ENCODE measurements at places on chromosomes 13 and 19.

- no peak for DNase-seq
Measured at GRCh38 chr13:44365008-44365407, 8.6 kb upstream of the SERP2 start.

DNA sequence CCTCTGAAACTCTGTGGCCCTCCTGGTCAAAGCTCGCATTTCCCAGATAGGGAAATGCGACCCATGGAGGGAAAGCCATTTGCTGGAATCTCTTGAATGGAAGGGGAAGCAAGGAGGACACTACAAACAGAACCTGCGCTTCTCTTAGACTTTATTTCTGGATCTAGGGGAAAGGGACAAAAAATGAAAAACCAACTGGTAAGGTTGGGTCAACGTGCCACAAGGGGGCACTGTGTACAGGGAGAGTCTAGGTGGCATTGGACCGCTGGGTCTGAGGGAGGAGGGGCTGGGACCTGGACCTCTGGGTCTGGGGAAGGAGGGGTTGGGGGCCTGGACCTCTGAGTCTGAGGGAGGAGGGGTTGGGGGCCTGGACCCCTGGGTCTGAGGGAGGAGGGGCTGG is 5.0 kb downstream of the KLK4 start:
- DNase-seq, result no peak

- no peak for DNase-seq
Measured at GRCh38 chr13:67632590-67632989, 402.5 kb upstream of the PCDH9 start.

GRCh38 chr19:29675120-29675649 is 9.9 kb downstream of the PLEKHF1 start:
- no peak for DNase-seq

- no peak for DNase-seq
Measured at GRCh38 chr13:81133066-81133465, 792.1 kb upstream of the SPRY2 start.

DNA sequence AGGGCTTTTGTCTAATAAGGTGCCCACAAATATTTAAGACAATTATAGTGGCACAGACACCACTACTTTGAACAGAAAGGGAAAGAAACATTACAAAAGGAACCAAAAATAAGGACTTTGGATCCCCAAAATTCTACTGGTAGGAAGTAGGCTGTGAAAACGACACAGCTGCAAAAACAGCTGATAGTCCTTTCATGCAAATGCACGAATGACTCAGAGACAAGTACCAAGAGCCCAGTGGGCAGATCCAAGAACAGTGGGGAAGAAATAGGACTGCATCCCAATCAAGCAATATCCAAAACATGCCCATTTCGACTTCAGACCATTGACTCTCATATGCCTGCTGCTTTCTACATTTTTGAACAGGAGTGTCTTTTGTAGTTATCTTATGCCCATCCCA is 269.4 kb upstream of the NBEA start:
- no peak for DNase-seq

DNA sequence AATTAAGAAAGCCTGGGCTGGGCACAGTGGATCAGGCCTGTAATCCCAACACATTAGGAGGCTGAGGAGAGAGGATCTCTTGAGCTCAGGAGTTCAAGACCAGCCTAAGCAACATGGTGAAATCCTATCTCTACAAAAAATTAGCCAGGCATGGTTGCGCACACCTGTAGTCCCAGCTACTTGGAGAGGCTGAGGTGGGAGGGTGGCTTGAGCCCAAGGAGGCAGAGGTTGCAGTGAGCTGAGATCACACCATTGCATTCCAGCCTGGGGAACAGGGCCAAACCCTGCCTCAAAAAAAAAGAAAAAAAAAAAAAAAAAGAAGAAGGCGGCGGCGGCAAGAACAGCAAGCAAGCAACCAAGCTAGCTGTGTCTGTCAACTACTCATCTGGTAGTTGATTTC is 26.7 kb downstream of the TSC22D1 start:
- DNase-seq, result no peak

- DNase-seq, result no peak
Measured at GRCh38 chr13:53856573-53857195, 828.1 kb downstream of the OLFM4 start.

DNA sequence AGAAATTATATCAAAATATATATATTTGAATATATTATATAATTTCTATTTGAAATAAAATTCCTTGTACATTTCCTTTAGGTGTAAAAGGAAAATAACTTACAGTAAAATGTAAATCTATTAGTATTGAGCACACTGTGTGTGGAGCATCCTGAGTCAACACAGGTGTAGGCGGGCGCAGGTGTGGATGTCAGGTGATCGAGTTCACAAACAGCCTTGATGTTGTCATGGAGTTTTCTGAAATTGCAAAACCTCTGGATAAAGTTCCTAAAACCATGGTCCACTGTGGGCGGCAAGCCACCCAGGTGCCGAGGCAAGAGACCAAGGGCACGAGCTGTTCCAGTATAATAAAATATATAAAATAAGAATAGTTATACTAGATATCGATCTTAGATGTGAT is 27.7 kb upstream of the MCF2L start:
- DNase-seq, result no peak

DNA sequence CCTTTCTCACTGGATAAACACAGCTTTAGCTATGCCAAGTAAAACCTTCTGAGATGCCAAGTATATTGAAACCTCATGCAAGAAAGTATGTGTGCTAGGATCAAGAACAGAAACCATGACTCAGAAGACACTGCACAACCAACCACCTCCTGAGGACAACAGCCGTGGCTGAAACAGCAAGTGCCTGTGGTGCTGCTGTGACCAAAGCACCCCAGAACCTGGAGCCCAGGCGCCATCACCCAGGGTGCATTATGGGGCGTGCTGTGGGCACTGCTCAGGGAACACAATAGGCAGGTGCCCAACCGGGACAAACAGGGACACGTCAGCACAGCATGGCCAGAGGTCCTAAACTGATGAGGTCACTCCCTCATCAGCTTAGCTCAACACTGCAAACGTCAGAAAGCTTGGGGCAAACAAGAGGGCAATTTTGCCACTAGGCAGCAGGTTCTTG is 101.3 kb upstream of the SLC15A1 start:
- DNase-seq, result no peak

- DNase-seq, result no peak
Measured at GRCh38 chr13:111410232-111411021, 90.0 kb downstream of the TEX29 start.

GRCh38 chr13:39119422-39119821 is 81.2 kb downstream of the NHLRC3 start:
- DNase-seq, result no peak

DNA sequence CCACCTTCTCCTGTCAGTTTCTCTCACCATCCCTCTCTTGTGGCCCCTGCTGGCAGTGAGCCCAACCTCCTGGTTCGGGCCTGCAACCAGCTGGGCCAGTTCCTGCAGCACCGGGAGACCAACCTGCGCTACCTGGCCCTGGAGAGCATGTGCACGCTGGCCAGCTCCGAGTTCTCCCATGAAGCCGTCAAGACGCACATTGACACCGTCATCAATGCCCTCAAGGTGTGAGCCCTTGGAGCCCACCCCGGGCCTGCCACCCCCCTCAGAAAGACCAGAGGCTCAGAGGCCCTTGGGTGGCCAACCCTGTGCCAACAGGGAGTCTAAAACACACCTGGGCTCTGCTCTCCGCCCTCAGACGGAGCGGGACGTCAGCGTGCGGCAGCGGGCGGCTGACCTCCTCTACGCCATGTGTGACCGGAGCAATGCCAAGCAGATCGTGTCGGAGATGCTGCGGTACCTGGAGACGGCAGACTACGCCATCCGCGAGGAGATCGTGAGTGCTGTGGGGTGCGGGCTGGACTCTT is 13.8 kb downstream of the FUZ start:
- DNase-seq, result no peak

GRCh38 chr19:21134934-21135366 is 6.9 kb upstream of the ZNF431 start:
- no peak for DNase-seq

DNA sequence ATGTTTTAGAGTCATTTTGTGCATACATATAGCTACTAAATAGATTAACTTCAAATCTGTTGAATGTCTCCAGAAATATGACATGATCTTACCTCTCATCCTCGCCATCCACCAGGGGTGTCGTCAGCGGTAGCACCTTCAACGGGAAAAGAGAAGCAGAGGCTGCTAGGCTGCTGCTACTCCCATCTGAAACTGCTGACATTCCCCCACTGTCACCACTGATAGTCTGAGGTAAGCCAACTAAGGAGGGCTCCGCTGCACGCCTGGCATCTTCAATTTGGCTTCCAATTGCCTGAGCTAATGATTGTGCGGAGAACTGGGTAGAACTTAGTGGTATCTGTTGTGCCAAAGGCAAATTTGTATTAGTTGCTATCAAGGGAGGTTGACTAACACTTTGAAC is 3.1 kb downstream of the TSC22D1 start:
- no peak for DNase-seq

- peak; percentile 62 for DNase-seq
Measured at GRCh38 chr19:50358483-50359327, 6.7 kb downstream of the NAPSA start.

DNA sequence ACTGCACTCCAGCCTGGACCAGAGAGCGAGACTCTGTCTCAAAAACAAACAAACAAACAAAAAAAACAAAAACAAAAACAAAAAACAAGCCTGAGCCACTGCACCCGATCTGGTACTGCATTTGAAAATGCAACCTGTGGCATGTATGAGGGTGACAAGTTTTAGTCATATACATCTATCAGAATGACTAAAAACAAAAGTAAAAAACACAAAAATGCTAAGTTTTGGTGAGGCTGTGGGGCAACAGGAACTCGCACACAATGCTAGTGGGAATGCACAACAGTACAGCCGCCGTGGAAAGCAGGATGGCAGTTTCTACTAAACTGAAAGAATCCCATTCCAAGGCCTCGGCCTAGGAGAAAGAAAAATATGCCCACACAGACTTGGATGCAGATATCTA is 7.8 kb downstream of the EBPL start:
- no peak for DNase-seq

- DNase-seq, result no peak
Measured at GRCh38 chr13:52366291-52366690, 39.7 kb downstream of the THSD1 start.

- DNase-seq, result no peak
Measured at GRCh38 chr13:76826527-76826926, 59.7 kb downstream of the KCTD12 start.

DNA sequence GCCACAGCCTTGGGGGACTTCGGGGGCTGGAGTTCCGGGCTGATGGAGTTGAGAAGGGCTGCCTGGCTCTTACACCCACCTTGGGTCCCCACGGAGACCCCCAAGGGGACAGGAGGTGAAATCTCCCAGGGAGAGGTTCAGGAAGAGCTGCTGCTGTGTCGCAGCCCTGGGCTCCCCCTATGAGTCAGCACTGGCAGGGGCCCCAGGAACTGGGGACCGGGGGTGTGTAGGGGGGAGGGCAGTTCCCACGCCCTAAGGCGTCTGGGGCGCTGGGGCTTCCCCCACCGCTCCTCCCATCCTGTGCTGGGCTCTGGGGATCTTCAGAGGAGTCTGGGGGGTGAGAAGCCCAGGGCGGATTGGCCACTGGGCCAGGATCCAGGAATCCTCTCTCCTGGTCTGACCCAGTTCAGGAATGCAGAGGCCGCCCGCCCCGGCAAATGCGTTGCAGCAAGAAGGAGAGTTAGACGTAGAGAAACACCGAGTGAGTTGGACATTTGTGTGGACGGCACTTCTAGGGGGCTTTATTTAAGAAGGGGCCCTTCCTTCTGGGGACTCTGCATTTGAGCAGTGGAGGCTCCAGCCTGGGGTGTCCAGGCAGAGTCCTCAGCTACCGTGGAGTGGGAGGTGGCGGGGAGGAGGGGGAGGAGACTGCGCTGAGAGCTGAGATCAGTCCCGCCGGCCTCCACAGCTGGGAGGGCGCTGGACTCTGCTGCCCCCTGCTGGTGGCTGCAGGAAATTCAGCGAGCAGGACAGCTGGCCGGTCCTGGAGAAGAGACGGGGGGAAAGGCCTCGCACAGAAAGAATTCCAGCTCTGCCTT is 15.0 kb upstream of the NANOS3 start:
- peak; percentile 89 for DNase-seq

DNA sequence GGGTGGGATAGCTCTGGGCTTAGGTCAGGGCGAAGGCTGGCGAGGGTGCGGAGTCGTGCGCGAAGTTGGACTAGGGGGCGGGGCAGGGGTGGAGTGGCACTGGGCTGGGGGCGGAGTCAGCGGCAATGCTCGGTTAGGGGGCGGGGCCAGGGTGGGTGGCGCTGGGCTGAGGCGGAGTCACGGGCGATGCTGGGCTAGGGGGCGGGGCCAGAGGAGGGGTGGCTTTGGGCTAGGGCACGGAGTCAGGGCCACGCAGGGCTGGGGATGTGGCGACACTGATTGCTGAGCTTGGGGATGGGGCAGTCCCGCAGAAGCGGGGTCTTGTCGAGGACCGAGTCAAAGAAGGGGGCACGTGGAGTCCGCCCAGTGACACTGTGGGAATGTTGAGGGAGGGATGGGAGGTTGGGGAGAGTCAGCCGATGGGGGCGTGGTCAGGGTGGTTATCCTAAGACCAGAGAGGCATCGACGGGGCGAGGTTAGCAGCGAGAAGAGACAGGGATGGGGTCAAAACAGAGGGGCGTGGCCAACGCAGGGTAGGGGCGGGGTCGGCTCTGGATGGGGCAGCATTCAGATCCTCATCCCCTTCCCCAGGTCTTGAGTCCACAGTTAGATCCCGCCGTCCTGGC is 8.7 kb downstream of the HOMER3 start:
- peak; percentile 49 for DNase-seq

DNA sequence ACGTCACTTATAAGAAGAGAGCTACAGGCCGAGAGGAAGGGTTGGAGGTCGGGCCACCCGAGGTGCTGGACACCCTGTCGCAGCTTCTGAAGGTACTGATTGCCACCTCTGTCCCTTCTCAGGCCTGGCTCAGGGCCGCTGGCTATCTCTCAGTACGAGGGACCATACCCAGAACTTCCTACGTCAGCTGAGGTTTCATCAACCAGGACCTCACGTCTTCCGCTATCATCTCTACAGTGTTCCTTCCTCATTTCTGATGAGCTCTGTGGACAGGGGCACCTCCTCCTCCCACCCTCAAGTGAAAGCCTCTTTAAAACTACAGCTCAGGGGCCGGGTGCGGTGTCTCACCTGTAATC is 58.2 kb upstream of the USE1 start:
- no peak for DNase-seq

DNA sequence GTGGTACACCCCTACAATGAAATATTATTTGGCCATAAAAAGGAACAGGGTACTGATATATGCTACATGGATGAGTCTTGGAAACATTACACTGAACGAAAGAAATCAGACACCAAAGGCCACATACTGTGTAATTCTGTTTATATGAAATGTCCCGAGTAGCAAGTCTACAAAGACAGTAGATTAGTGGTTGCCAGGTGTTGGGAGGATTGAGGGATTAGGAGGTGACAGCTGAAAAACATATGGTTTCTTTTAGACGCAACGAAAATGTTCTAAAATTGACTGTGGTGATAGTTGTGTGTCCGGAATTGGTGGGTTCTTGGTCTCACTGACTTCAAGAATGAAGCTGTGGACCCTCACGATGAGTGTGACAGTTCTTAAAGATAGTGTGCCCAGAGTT is 35.1 kb downstream of the IL17D start:
- DNase-seq, result no peak

- DNase-seq, result no peak
Measured at GRCh38 chr19:57363688-57364181, 384 bp downstream of the TRAPPC2B start.
